Adipocyte (in vitro differentiated cells): ENCODE measurements at places on chromosomes 7 and 10.

DNA sequence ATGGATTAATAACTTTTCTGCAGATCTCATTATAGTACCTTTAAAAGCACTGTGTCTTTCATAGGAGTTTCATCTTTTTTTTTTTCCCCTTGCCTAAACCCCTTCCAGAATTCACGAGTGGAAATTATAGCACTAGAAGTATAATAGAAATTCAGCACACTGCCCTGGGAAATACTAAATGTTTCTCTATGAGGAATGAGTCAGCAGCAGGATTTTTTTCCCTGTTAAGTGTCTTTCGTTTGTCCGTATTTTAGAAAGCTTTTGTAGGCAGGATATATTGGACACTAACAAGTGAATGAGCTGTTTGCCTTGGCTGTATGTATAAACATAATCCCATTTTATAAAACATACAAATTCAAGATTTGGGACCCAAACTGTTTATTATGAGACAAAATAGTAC, 105.8 kb downstream of the EXOC4 start:
- DNase-seq: peak; percentile 61

- DNase-seq: peak; percentile 79
Observed at GRCh38 chr7:82017334-82017943, 247.6 kb upstream of the HGF start.

GRCh38 chr7:115558161-115558560, 472.4 kb downstream of the TFEC start:
- DNase-seq: peak; percentile 81

DNA sequence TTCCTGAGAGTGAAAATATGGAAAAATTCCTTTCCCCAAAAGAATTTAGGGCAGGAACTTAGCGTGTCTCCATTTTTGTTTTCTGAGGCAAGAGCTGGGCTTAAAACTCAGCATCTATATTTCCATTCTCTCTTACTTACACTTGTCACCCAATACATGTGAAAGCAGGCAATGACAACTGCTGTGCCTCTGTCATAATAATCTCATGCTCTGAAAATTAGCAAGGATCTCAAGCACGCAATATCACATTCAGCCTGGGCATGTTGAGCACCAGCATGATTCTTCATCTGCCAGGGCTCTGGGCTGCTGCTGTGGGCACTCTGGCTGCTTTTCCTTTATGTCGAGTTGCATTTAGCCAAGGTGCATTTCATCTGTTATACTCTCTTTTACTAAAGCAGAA, 255.5 kb downstream of the SNX10 start:
- no peak for DNase-seq

DNA sequence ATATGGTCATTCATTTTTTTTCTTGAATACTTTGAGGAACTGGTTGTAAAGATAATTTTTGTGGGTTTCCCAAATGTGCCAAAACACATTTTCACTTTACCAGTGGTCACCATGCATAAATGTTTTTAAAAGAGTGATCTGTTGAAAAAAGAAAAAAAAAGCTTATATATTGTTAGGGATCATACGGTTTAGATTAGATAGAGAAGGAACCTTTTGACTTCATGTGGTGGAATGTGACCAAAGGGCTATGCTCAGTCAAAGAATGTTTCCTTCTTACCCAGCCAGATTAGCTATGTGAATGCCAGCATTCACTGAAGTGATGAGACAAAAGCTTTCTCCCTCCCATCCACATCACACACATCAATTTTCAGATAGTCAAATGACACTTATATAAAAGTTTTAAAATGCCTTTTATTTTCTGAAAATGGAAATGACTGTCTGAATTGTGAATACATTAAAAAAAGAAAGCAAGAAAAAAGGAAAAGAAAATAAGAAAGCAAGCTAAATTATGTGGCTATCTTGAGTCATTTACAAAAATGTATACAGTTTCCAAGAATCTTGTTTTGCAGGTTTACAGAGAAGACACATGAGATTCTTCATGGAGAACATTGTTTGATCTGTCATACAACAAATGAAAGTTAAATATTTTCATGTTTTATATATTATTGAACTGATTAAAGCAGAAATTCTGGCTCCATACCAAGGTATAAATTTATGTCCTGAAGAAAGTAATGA, 8.6 kb upstream of the CPED1 start:
- peak; percentile 46 for DNase-seq

- DNase-seq: no peak
Observed at GRCh38 chr10:51532044-51532443, 167.4 kb downstream of the CSTF2T start.
